ENCODE measurements at places on chromosomes 5 and 9. TPM values are rescaled to one million over a fixed set of nuclear protein-coding genes. Genes with fewer than 3 reads are reported as not detected.

DNA sequence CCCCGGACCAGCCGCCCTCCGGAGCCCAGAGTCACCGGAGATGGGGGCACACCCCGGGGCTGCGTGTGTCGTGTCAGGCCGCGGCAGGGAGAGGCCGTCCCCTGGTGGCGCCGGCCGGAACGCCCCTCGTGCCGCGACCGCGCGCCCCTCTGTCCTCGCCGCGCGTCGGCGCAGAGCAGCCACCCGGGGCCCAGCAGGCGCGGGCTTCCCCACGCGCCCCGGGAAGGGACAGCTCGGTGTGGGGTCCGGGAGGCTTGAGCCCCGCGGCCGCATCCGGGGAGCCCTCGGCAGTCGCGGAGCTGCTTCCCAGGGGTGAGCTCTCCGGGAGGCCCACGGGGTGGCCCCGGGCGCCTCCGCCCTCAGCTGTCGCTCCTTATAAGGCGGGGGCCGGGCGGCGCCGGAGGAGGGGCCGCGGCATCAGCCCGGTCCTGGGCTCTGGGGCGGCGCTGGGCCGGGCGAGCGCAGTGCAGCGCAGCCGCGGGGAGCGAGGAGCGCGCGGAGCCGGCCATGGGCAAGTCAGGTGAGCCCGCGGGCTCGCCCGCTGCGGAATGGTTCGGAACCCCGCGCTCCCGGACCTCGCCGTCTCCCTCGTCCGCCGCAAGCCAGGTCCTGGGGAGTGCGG is at the start of gene GLIPR2:
GLIPR2 (plus strand) TSS at position 462 of the 622 bp plus-strand sequence; CDS start at position 508, 46 bp downstream.
- DNase-seq = peak; percentile 77

DNA sequence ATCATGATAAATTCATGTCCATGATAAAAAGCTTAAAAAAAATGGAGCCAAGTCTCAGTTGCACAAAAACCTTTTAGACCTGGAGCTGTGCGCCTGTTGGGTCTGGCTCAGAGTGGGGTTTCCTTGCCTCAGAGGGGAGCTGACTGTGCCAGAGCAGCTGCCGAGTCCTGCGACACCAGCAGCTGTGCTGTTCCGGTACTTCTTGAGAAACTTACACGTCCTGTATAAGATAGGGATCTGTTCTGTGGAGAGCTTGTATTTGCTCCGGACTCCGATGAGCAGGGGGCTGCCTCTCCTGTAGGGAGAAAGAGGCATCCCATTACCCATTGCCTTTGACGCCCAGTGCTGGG is 28.6 kb downstream of the GFPT2 start:
- DNase-seq = no peak

- no peak for DNase-seq
Measured at GRCh38 chr9:77464661-77465060, 183.5 kb downstream of the GNA14 start.

DNA sequence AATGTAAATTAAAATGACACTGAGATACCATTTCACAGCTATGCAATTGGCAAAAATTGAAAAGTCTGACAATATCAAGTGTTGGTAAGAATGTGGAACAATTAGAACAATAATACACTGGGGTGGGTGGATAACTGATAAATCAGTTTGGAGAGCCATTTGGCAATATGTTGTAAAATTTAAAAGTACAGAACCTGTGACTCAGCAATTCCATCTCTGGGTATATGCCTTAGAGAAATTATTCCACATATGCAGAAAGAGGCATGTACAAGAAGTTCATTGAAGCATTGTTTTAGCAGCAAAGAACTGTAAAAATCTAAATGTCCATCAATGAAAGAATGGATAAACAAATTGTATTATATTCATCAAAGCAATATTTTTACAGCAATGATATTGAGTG is 89.3 kb upstream of the NR3C1 start:
- no peak for DNase-seq

DNA sequence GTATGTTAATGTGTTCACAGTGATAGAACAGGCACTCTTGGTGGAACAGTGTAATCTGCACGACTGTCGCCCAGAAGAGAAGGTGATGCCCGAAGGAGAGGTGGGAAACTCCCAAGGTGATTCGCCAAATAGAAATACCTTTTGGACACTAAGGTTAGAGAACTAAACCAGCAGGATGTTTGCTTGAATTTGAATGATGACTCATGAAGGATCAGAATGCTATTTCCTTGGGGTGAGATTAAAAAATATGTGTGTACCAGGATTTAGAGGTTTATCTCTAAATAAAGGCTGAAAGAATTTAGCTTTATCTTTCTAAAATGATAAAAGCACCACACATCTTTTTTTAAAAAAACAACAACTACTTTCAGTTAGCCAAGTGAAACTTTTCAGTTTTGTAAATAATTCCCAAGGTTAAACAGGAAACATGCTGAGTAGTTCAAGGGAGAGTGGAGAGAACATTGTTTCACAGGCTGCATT is 297.4 kb upstream of the TAS2R1 start:
- DNase-seq = no peak

DNA sequence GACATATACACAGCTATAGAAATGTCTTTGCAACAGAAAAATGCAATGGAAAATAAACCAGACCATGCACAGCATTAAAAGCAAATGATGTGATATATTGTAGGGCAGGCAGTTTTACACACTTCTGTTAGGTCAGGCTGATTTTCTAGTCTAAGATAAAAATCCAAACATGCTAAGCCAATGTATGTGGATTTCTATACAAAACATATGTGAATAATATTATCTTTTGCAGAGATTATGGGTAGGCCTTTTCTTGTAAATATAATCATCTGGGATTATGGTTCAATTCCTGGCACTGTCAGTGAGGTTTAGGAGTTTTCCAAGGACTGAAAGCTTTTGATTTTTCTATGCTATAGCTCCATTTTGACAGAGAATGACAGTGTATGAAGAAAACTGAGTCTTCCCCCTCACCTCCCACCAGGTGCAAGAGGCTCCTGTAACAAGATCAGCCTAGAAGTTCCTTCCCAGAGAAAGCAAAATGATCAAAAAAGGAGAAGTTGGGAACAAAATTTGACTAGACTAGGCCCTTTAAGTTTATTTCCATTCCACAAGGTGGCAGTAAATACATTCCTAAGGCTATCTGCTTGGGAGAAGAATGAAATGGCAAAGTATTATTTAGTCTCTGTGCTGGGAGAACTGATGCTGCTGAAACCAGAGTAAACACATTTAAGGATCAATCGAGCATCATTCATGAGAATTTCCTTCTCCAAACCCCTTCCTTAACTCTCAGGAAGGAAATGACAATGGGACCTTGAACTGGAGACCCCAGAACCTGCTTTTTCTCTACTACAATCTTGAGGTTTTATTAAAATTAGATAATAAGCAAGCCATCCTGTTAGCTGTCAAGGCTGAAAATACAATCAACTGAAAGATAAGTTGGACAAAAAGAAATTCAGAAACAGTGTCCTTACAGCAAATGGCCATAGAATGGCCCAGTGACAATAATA is 133.0 kb upstream of the TUT7 start:
- no peak for DNase-seq

DNA sequence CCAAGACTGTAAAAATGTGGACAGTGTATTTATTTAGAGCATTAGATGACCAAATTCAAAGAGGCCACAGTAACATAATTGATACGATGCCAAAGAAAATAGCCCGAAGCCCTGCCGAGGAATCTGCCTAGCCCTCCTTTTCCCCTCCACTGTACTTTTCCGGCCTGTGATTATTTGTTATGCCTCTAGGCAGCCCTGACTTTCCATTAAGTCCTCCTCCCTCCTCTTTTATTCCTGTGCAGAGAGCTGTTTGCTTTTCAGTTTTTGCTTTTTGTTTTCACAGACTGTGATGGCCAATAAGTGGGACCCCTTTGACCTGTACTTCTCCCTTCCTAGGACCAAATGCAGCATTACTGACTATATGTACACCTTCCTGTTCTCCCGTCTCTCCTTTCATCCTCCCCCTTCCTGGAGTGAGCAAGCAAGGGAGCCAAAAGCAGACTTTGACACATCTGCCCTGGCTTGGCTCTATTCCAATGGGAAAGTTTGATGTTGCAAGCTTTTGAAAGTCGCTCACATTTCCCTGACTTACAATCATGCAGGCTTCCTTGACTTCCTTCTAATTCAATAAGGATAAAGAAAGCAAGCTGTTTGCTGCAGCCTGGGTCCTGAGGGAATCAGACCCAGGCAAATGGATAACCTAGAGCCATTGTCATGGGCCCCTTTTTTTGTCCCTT is 76.1 kb downstream of the NREP start:
- DNase-seq = no peak

GRCh38 chr9:79817438-79818004 is 245.8 kb downstream of the TLE4 start:
- peak; percentile 22 for DNase-seq

DNA sequence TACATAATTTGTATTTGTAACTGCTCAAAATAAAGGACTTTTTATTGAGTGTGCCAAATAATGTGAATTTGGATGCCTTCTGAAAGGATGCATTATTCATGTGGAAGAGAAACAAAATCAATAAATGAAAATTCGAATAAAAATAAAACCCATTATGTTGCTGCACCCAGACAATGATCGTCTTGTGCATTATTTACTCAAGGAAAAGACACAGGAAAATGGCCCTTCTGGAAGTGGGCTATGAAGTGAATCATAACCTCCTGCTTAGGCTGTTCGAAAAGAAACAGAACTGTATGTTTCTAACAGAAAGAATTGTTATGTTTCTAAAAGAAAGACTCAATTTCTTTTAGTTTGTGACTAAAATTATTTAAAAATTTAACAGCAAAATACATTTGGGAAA is 168.9 kb upstream of the NFIB start:
- no peak for DNase-seq

GRCh38 chr5:53469946-53470687 is 10.3 kb upstream of the FST start:
- no peak for DNase-seq

- DNase-seq = no peak
Measured at GRCh38 chr5:140076142-140076541, 33.0 kb upstream of the NRG2 start.

DNA sequence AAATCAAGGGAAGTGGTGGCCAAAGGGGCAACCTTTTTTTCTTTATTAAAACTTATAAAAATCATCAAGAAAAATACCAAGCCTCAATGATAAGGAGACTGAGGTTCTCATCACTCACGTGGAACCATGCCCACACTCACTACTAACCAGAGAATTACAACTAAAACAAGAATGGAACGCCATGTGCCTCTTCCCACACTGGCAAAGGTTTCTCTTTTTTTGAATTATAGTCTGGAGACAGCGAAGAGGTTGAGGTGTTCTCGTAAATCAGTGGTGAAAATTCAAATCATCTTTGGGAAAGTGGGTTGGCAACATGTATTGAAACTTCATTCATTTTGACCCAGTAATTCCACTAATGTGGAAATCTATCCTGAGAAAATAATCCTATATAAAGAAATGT is 19.4 kb downstream of the FPGS start:
- no peak for DNase-seq

- no peak for DNase-seq
Measured at GRCh38 chr9:95516221-95516733, 494 bp downstream of the PTCH1 start.

DNA sequence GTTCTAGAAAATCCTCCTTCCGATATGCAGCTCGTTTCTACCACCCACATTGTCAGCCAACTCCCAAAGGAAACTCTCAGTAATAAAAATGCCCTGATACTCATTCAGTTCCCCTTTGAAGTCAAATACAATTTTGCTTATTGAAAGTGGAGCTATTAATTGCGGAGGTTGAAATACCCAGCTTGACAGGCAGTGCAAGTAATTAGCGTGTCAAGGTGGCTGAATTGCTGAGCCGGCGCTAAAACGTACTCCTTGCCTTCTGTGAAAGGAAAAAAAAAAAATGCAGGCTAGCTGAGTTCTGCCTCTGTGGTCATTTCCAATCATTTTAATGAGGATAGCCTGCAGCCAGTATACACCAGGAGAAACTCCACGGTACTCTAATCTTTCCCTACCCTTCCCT is 165.5 kb downstream of the RORB start:
- no peak for DNase-seq

IFNB1 gene
- not detected for total RNA-seq

FLT4 gene
- total RNA-seq = 1.7 TPM

CWC27 gene
- total RNA-seq = 30.3 TPM

All from activated T-helper 2 cell treated with anti-CD3 and anti-CD28 coated beads, Interferon-gamma antibody, Interleukin-2, Interleukin-4, amounts not matched to agents 10 μg/mL and 5 μg/mL and 100 μg/mL, durations not matched to agents 14 hours and 24 hours and 36 hours (primary cell).